Vagina (tissue), 2 donors: ENCODE measurements at places on chromosomes 3 and 15.

DNA sequence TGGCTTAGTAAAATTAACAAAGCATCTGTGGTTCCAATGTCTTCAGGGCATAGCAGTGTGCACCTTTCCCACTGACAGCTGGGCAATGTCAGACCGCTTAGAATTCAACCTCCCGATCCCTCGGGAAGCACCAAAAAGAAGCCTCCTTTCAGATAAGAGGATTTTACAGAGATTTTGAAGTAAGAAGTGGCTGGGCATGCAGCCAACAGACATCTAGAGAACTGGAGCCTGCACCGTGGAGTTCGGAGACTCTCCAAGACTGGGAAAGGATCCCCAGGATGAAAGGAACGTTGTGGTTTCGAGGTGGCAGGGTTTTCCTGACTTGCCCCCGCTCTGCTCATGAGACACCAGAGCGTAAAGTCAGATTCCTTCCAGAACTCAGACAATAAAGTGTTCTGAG, 5.3 kb downstream of the FAM174B start:
- peaks cover 10% of the 10 kb centered on the region for H3K4me1 ChIP-seq
- H3K27ac ChIP-seq, result no peak overlapping the region

DNA sequence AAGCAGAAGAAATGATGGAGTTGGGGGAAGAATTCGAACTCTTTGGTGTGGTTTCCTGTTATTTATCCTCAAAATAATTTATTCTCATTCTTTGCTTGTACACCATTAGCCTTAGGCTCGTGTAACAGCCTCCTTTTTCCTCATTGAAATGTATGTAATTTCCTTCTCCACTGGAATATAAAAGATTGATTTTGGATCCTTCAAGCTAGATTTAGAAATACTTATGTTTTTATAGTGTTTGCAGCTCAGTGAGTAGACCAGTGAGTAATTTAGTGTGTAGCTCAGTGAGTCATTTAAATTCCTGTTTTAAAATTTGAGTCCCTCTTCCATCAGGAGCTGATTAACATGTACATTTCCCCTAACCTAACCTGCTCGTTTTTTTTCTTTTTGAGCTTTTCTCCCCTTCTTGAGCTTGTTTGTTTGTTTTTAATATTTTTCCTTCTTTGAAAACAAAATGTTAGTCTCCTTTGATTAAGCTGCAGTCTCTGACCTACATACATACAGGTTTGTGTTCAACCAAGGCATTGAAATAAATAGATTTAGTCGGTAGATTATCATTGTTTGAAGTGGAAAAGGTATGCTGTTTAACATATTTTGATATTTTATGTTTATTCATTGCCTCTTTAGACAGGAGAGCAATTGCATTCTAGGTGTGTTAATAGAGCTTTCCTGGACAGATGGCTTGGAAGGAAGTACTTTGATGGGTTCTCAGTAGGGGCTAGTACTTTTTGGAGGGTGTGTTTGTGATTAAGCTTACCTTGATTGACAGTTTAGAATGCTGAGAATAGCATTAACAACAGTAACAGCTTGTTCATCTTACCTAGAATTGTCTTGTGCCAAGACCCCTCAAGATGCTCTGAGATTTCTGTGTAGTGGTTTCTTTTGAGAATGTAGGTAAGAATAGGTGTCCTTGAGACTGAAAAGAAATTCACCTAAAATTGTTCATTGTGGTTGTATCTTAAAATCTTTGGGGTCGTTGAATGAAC, 5.9 kb downstream of the USP3 start:
- peaks cover 90% of the 10 kb centered on the region for H3K4me1 ChIP-seq
- DNase-seq, result no peak
- H3K36me3 ChIP-seq, result no peaks in the 10 kb centered on the region
- peak overlapping the region; percentile 45 for H3K27ac ChIP-seq
- no peak overlapping the region for H3K4me3 ChIP-seq

GRCh38 chr15:74716651-74717050, 8.7 kb downstream of the CYP1A1 start:
- no peak for DNase-seq
- H3K27ac ChIP-seq, result no peak overlapping the region
- H3K36me3 ChIP-seq, result no peaks in the 10 kb centered on the region
- no peaks in the 10 kb centered on the region for H3K27me3 ChIP-seq

DNA sequence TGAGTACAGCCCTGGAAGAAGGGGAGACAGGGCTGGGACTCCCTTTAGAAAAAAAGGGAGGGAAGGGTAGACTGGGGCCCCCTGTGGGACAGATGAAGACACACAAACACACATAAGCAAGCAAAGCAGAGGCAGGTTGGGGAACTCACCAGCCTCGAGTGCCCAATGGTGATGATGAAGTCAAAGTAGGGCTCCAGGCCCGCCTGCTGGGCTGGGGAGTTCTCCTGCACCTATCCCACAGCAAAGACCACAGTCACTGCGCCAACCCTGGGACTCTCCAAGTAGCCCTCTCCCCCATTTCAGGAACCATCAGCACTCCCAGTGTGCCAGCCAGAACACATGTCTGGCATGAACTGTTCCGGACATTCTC, 4.1 kb downstream of the GORASP1 start:
- H3K4me1 ChIP-seq, result peaks cover 61% of the 10 kb centered on the region
- no peaks in the 10 kb centered on the region for H3K27me3 ChIP-seq
- DNase-seq, result peak; percentile 40
- H3K36me3 ChIP-seq, result no peaks in the 10 kb centered on the region
- no peak overlapping the region for H3K4me3 ChIP-seq
- H3K27ac ChIP-seq, result no peak overlapping the region

DNA sequence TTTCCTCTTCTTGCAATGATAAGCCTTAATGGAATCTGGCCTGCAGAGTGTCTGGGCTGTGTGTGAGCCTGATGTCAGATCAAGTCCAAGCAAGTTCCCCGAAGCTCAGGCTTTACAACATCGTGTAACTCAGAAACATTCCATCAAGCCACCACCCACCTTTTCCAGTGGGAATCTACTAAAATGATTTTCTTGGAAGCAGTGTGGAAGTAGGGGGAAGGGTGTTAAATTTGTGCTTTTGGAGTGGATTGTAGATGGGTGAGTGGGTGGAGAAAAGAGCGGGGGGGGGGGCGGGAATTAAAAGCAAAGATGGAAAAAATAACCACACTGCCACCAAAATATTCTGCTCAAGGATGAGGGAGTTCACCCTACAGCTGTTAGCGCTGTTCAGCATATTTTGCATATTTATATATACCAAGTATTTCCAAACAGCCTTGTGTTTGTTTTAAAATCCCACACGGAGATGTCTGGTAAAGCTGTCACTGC, 53.6 kb downstream of the VGLL3 start:
- no peak overlapping the region for H3K4me3 ChIP-seq
- no peaks in the 10 kb centered on the region for H3K36me3 ChIP-seq

- H3K4me1 ChIP-seq, result peaks cover 28% of the 10 kb centered on the region
- no peaks in the 10 kb centered on the region for H3K27me3 ChIP-seq
- no peaks in the 10 kb centered on the region for H3K36me3 ChIP-seq
- peak overlapping the region; percentile 85 for H3K27ac ChIP-seq
Observed at GRCh38 chr3:11464356-11464755, 179.4 kb downstream of the VGLL4 start.

DNA sequence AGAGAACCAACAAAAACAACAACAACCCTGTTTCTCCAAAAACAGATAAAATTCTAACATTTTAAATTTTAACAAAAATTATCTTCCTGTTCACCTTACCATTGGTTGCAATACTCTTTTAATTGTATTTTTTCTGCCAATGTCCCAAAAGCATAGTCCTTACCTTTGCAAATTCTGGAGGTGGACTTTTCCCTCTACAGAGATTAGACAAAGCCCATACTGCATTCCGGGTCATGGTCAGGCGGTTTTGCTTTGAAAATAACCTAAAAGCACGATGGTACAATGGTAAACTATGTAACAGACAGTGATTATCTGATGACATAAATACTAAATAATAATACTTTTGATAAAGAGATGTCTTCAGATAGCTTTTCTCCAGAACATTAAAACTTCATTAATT, 35.5 kb upstream of the WDR5B start:
- peaks cover 52% of the 10 kb centered on the region for H3K36me3 ChIP-seq
- no peak overlapping the region for H3K27ac ChIP-seq
- no peaks in the 10 kb centered on the region for H3K27me3 ChIP-seq
- H3K4me3 ChIP-seq, result no peak overlapping the region
- no peak for DNase-seq
- no peaks in the 10 kb centered on the region for H3K4me1 ChIP-seq

DNA sequence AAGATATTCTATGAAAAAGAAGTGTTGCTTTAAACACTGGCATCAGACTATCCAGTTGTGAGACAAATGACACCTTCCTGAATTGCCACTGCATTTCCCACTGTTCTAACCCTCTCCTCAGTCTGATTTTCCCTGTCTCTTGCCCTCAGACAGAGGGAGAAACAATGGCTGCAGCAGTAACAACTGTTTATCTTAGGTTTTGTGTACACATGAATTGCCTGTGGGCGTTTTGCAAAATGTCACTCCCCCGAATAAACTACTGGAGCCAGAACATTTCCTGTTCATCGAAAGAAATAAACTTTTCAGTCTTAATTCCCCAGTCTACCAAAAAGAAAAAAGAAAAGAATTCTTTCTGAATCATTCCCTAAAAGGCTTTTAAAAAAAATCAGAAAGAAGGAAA, 155.1 kb downstream of the MAGI1 start:
- H3K4me1 ChIP-seq, result no peaks in the 10 kb centered on the region
- H3K27me3 ChIP-seq, result no peaks in the 10 kb centered on the region
- no peaks in the 10 kb centered on the region for H3K36me3 ChIP-seq

DNA sequence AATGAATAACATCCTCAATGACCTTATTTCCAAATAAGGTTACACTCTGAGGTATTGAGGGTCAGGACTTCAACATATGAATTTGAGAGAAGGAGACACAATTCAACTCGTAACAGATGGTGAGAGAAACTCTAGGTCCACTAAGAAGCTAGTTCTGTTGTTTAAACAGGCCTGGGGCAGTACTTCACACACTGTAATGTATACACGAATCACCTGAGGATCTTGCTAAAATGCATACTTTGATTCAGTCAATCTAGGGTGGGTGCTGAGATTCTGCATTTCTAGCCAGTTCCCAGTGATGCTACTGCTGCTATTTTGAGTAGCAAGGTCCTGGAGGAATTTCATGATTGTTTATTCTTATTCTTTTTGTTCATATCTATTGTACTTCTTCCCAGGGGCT, 186.8 kb downstream of the SATB1 start:
- H3K4me3 ChIP-seq, result no peak overlapping the region
- no peaks in the 10 kb centered on the region for H3K4me1 ChIP-seq
- H3K27ac ChIP-seq, result no peak overlapping the region
- no peaks in the 10 kb centered on the region for H3K36me3 ChIP-seq
- no peak for DNase-seq
- no peaks in the 10 kb centered on the region for H3K27me3 ChIP-seq

- H3K36me3 ChIP-seq, result no peaks in the 10 kb centered on the region
- H3K4me1 ChIP-seq, result peaks cover 53% of the 10 kb centered on the region
- no peak overlapping the region for H3K4me3 ChIP-seq
Observed at GRCh38 chr3:69807674-69808073, 68.4 kb downstream of the MITF start.

- no peak for DNase-seq
- H3K36me3 ChIP-seq, result no peaks in the 10 kb centered on the region
- no peaks in the 10 kb centered on the region for H3K27me3 ChIP-seq
- H3K27ac ChIP-seq, result peak overlapping the region; percentile 56
- peaks cover 5% of the 10 kb centered on the region for H3K4me1 ChIP-seq
Observed at GRCh38 chr3:61250784-61251173, 473 bp downstream of the FHIT start.

- peaks cover 13% of the 10 kb centered on the region for H3K36me3 ChIP-seq
- no peak overlapping the region for H3K27ac ChIP-seq
- H3K27me3 ChIP-seq, result no peaks in the 10 kb centered on the region
- no peak for DNase-seq
Observed at GRCh38 chr15:76776480-76776879, 128.7 kb downstream of the SCAPER start.

DNA sequence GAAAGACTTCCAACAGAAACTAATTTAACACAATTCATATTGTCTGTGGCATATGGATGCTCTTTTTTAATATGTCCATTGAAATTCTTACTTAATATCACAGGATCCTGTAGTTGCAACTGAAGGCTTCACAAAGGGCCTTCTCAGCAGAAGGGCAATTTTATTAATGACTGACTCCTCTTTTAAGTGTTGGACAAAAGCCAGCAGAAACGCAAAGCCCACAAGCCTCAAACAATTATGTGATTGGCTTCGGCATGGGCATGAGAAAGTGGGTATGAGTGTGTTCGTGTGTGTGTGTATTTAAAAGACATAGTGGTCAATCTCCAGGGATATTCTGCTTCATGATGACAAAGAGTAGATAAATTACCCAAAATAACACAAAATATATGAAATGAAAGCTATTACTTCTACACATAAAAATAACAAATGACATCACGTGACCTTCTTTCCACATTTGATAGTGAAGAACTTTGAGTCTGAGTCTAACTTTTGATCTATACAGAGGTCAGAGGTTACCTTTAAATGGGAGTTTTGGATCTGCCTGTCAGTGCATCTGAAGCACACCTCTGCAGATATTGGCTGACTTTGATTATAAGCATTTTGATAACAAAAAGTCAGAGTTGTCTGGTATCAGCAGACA, 496.9 kb downstream of the CADM2 start:
- no peaks in the 10 kb centered on the region for H3K27me3 ChIP-seq
- H3K4me1 ChIP-seq, result no peaks in the 10 kb centered on the region
- DNase-seq, result no peak
- no peak overlapping the region for H3K4me3 ChIP-seq
- no peaks in the 10 kb centered on the region for H3K36me3 ChIP-seq
- H3K27ac ChIP-seq, result no peak overlapping the region

GRCh38 chr3:197062446-197062845, 32.8 kb upstream of the MELTF start:
- H3K27ac ChIP-seq, result no peak overlapping the region
- no peaks in the 10 kb centered on the region for H3K27me3 ChIP-seq
- H3K4me3 ChIP-seq, result no peak overlapping the region
- no peak for DNase-seq
- no peaks in the 10 kb centered on the region for H3K4me1 ChIP-seq

- H3K27ac ChIP-seq, result no peak overlapping the region
- H3K36me3 ChIP-seq, result no peaks in the 10 kb centered on the region
- H3K27me3 ChIP-seq, result no peaks in the 10 kb centered on the region
- H3K4me1 ChIP-seq, result no peaks in the 10 kb centered on the region
- DNase-seq, result no peak
Observed at GRCh38 chr3:103963599-103963998, 1403.1 kb upstream of the ALCAM start.

- peaks cover 14% of the 10 kb centered on the region for H3K4me1 ChIP-seq
- H3K4me3 ChIP-seq, result no peak overlapping the region
- no peak for DNase-seq
Observed at GRCh38 chr3:13077431-13078162, 4.4 kb upstream of the IQSEC1 start.

DNA sequence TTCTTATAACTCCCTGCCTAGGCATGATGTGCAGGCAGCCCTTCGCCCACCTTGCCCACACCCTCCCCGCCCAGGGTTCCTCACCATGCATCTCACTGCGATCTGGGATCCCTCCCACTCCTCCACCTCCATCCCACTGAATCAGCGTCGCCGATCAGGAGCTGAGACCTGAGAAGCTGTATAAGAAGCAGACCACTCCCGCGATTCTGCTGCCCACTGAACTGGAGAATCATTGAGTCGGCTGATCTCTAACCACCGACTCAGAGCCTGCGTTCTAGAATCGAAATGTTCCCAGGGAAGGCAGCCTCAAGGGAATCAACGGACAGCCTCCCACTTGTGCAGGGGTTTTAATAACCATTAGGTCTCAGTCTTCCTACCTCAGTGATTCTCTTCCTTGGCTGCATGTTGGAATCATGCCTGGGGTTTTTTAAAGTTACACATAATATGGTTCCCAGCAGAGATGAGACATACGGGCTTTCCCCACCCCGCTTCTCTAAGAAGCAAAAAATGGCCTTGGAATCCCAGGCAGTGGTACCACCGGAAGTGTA, 60.2 kb downstream of the TMEM44 start:
- peak overlapping the region; percentile 78 for H3K27ac ChIP-seq
- DNase-seq, result no peak
- no peak overlapping the region for H3K4me3 ChIP-seq
- H3K27me3 ChIP-seq, result no peaks in the 10 kb centered on the region
- no peaks in the 10 kb centered on the region for H3K36me3 ChIP-seq
